A172 (cell line): ENCODE measurements at places on chromosomes 7 and 10. TPM values are rescaled to one million over a fixed set of nuclear protein-coding genes. Genes with fewer than 3 reads are reported as not detected.

HPSE2 gene
- total RNA-seq = not detected in 2 replicates

SPDYE18 gene
- not detected in 2 replicates for total RNA-seq

VWDE gene
- 0.05 TPM in 1 of 2 replicates, not detected in the other for total RNA-seq

CPXM2 gene
- not detected in 2 replicates for total RNA-seq

HYCC1 gene
- total RNA-seq = 70.2 and 75.6 TPM in 2 replicates

HABP2 gene
- total RNA-seq = not detected in 2 replicates

KLF14 gene
- 0.02 and 0.60 TPM in 2 replicates for total RNA-seq

NPC1L1 gene
- total RNA-seq = not detected in 2 replicates

ADAMTS14 gene
- total RNA-seq = 0.31 TPM in 1 of 2 replicates, not detected in the other

GNAT3 gene
- not detected in 2 replicates for total RNA-seq

NPFFR1 gene
- 0.02 TPM in 1 of 2 replicates, not detected in the other for total RNA-seq

FAM107B gene
- 18.2 and 24.3 TPM in 2 replicates for total RNA-seq

SLC26A3 gene
- total RNA-seq = not detected in 2 replicates

CALHM3 gene
- 4.7 and 4.8 TPM in 2 replicates for total RNA-seq

PRSS1 gene
- not detected in 2 replicates for total RNA-seq

ZPBP gene
- total RNA-seq = not detected in 2 replicates

SHH gene
- total RNA-seq = 0.03 and 0.12 TPM in 2 replicates

MPP7 gene
- total RNA-seq = 124 and 142 TPM in 2 replicates

SAMD8 gene
- total RNA-seq = 13.0 and 18.4 TPM in 2 replicates

TBX20 gene
- 0.96 and 1.2 TPM in 2 replicates for total RNA-seq

GARIN1A gene
- total RNA-seq = not detected in 2 replicates

LMTK2 gene
- 8.7 and 9.3 TPM in 2 replicates for total RNA-seq

ZNF503 gene
- 8.8 and 10.6 TPM in 2 replicates for total RNA-seq

SEMA3A gene
- 11.6 and 16.2 TPM in 2 replicates for total RNA-seq
